A549 (cell line): ENCODE measurements at places on chromosomes 3 and 15.

DNA sequence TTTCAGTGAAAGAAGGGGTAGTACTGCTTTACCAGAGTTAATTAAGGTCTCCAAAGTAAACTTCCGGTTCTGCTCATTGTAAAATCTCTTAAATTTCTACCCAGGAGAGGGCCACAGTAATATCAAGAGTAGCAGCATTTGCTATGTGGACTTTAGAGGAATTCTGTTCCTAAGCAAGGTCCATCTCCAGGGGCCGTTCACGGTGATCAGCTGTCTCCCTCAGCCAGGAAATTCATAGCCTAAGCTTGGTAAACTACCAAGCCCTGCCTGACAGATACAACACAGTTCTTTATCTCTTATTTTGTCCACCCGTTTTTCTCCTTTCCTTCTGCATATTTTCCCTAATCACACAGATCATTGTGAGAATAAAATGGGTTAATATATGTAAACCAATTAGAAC is 2.3 kb downstream of the DUT start:
- DNase-seq: no peak

GRCh38 chr3:141561426-141562034 is 74.7 kb downstream of the RASA2 start:
- no peak for DNase-seq

DNA sequence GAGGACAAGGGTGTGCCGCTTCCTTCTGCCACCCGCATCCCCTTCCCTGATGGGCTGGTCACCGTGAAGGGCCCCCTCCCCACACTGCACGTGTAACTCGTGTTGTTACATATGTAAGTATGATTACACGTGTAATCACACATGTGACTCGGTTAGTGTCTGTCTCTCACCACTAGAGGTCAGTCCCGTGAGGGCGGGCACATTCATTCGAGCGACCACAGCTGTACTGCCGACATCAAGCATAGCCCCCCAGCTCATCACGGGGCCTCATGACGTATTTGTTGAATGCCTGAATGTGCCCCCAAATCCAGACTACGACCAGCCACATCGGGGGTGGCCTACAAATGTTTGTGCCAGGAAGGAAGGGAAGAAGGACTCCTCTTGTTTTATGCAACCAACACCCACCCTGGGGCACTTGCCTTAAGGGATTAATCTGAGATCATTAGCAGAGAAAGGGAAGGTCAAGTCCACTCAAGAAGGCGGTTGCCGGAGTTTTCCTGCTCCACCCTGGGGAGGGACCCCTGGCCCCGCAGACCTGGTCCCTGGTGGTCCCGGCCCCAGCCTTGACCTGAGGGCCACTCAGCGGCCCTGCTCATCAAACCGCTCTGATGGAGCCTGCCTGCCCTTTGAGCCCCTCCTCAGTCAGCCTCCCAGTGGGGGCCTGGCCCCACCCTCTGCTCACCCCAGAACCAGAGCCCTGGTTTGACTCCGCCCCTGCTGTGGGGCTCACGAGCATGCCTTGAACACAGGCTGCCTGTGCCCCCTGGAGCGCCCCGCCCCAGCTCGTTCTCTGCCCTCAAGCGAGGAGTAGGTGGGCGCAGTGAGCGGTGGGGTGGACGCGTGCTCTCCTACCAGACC is 52.8 kb downstream of the RGMA start:
- peak; percentile 87 for DNase-seq

DNA sequence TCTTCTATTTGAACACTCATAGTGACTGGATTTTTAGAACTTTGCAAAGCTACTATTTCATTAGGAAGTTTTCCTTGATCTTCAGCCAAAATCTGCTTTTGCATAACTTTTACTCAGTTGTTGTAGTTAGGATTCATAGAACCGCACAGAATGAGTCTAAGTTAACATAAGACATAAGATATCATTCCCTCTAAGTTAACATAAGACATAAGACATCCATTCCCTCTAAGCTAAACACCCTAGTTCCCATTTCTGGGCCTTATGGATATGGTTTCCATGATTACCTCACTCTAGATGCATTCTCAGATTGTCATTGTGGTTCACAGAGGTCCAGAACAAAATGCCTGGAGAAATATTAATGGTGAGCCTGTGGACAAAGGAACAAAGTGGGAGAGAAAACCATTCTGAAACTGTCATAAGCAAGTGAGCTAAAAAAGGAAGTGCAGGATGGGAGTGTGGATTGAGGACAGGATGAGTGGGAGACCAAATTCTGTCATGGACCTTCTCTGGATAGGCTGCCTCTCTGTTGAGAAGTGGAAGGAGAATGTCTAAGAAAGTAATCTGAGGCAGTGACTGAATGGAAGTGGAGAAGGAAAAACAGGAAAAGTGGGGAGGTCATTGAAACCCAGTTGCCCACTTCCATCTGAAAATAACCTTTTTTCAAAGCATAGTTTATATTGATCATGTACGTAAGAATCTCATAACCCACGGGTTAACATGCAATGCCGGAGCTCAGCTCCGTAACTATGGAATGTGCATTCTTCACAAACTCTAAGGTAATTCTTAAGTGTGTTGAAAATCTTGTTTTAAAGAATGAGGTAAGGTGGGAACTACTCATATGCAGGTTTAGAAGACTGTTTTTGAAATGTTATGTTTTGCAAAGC is 37.4 kb upstream of the SECISBP2L start:
- no peak for DNase-seq
